Fibroblast of the conjunctiva (primary cell): ENCODE measurements at places on chromosomes 2 and 18.

DNA sequence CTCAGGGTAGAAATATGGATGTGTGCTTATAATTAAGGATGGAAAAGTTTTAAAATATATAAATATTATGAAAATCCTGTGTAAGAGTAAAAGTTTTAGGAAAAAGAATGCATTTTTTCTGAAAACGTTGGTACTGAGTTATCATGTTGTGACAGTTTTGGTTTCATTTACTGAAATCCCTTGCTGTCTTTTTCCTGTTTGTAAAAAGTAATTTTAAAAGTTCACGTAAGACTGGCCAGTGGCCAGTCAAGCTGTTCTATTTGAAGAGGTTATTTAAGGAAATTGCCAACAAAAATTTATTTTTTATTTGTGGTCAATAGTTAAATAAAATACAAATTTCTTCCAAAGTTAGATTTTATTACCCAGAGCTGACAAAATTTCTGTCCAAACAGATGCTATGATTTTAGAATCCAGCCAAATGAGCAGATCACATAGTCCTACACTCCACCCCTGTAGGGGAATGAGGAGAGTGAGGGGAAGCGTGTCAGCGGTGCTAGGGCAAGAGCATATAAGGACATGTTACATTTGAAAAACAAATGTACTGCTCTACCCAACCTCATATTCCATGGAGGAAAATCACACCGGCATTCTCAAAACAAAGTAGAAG, 297.8 kb upstream of the TFPI start:
- no peak for DNase-seq

DNA sequence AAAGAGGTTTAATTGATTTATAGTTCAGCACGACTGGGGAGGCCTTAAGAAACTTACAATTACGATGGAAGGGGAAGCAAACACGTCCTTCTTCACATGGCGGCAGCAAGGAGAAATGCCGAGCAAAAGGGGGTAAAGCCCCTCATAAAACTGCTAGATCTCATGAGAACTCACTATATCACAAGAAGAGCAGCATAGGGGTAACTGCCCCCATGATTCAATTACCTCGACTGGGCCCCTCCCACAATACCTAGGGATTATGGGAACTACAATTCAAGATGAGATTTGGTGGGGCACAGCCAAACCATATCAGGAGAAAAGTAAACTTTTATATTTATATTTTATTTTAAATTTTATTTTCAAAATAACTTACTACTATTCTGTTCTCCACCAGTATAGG, 272.0 kb downstream of the MYCN start:
- no peak for DNase-seq

GRCh38 chr18:35193316-35193715, 47.5 kb upstream of the ZNF397 start:
- no peak for DNase-seq

DNA sequence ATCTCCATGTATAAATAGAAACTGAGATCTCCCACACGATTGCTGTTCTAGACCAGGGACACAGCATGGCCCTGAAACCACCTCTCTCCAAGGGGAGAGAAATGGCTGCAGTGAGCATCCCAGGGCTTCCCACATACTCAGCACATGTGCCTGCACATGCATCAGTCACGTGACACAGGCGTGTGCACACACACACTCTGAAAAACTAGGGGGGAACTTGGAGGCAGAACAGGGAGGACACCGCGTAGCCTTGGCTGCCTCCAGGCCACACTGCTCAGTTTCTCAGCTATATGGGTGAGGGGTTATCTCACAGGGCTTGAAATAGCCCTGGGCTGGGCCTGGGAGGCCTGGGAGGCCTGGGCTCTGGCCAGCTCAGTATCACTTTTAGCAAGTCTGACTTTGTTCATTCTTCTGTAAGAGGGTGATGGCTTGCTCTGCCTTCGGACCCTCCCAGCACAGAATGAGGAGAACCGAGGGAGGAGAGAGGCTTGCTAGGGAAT, 66.9 kb downstream of the EMX1 start:
- no peak for DNase-seq

DNA sequence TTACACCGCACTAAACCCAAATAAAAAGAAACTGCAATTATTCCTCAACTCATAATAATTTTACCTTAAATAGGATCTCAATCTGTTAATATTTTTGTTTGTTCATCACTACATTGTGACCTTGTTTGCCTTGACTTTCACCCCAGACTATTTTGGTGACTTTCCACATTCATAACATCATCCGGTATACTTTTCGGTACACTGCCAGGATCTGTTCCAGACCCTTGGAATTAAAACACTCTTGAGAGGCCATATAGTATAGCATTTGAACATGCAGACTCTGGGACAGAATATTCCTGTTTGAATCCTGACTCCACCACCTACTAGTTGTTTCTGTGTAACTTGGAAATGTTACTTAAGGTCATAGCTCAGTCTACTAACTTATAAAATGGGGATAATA, 577.4 kb downstream of the METTL4 start:
- no peak for DNase-seq
